Activated CD4-positive, alpha-beta T cell treated with anti-CD3 and anti-CD28 coated beads, Interleukin-2, amount 10 ng/mL, durations not matched to agents 24 days and 14 days (primary cell): ENCODE measurements at places on chromosomes 16 and 17. TPM values are rescaled to one million over a fixed set of nuclear protein-coding genes. Genes with fewer than 3 reads are reported as not detected.

Gene TBC1D3
- not detected in 2 replicates for total RNA-seq

DNA sequence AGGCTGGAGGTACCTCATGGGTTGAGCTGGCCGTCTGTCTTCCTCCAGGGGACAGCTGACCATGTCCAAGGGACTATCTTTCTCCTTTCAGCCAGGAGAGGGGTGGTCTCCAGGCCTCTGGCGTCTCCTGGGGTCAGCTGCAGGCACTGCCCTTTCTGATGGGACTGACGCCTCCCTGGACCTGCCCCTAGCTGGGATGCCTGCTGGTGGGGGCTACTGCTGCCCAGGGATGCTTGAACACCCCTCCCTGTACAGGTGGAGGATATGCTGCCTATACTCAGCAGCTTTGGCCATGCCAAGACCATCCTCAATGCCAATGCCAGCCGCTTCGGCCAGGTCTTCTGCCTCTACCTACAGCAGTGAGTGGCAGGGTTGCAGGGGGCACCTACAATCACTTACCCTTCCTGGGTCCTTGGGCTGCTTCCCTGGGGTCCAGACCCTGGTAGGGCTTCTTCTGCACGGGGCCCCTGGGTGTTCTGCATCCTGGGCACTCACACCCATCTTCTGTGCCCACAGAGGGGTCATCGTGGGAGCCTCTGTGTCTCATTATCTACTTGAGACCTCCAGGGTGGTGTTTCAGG lies 4.2 kb downstream of the MYO15B start:
- H3K27me3 ChIP-seq, result peaks cover 9% of the 10 kb centered on the region
- no peak overlapping the region for H3K27ac ChIP-seq
- H3K36me3 ChIP-seq, result no peaks in the 10 kb centered on the region
- no peak overlapping the region for H3K4me3 ChIP-seq
- H3K4me1 ChIP-seq, result peaks cover 2% of the 10 kb centered on the region

DNA sequence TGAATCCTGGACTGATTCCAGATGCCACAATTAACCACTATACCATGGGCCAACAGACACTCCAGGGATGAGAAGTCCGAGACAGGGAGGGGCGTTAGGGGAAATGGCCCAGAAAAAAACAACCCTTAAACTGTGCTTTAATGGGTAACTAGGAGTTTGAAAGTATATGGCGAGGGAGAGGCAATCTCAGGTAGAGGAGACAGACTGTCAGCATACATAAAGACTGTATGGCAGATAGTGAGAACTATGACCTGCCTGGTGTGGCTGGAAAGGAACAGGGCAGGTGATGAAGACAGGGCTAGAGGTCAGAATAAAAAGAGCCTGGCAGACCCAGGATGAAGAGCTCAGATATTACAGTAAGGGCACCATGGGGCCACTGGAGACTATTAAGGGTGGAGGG lies 8.1 kb downstream of the ZZEF1 start:
- H3K27ac ChIP-seq, result no peak overlapping the region
- peaks cover 19% of the 10 kb centered on the region for H3K36me3 ChIP-seq
- no peaks in the 10 kb centered on the region for H3K27me3 ChIP-seq
- no peak overlapping the region for H3K4me3 ChIP-seq

DNA sequence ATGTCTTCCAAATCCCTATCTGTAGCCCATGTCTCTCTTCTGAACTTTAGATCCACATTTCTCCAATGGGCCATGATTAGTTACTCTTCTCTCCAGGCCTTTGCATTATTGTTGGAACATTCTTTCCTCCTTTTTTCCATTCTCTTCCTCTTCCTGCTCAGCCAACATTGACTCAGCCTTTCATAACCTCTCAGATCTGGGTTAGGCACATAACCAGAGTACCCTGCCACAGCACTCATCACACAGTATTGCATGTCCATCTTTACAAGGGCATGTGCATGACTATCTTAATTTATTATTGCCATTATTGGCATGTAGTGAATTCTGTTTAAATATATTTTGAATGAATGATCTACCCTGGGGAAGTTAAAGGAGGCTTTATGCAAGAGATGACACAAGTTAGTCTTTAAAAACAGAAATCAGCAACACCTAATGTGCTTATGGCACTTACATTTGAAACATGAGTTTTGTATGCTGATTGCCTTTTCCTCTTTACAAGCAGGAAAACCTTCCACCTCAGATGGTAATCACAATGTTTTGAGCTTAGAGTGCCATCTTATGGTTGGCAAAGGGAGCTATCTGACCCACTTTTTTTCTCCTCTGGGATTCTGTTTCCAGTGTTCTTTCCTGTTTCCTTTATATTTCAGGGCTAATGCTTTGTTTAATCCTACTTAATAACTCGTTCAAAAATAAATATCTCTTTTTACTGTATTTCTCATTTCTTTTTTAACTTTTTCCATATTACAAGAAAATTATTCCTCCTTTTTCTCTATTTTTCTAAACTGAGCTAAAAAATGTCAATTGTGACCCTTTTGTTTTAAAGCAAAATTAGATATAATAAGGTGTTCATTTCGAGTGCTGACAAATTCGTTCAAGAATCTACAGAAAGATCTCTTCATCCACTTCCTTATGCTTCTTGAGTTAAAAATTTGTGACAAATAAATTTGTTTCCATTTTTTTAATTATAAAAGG lies 151.0 kb upstream of the RBL2 start:
- no peaks in the 10 kb centered on the region for H3K4me1 ChIP-seq
- no peak for DNase-seq
- no peaks in the 10 kb centered on the region for H3K27me3 ChIP-seq
- no peak overlapping the region for H3K4me3 ChIP-seq
- peaks cover 7% of the 10 kb centered on the region for H3K36me3 ChIP-seq
- H3K27ac ChIP-seq, result no peak overlapping the region

DNA sequence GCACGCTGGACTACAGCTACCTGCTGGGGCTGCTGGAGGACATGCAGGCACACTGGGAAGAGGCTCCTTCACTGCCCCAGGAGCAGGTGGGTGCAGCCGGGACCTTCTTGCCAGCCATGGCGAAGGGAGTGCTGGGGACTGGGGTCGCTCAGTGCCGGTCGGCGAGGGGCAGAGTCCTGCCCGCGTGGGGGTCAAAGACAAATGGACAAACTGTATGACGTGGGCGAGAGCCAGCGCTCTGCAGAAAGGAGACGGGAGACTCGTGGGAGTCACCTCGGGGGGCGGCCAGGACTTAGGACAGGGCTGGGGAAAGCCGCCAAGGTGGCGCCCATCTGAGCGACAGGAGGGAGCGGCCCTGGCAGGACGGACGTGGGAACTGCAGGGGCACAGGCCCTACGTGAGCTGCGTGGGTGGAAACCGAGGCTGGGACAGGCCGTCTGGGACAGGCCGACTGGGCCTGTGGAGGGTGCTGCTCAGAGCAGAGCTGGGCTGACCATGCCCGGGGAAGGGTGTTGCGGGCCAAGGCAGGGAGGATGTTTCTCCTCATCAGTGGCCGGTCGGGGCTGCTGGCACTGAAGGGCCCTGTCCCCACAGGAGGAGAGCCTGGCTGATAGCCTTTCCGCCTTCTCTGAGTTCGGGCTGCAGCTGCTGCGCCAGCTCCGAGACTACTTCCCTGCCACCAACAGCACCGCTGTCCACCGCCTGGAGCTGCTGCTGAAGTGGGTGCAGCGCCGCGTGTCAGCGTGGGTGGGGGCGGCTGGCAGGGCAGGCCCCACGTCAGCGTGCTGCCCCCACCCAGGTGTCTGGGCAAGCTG lies 8.0 kb downstream of the TSR3 start:
- no peaks in the 10 kb centered on the region for H3K27me3 ChIP-seq
- DNase-seq, result no peak
- H3K4me3 ChIP-seq, result peak overlapping the region; percentile 78
- no peak overlapping the region for H3K27ac ChIP-seq

Gene BPTF
- total RNA-seq, result 74.5 and 77.1 TPM in 2 replicates

Gene ARHGAP44
- total RNA-seq, result 0.49 TPM in 1 of 2 replicates, not detected in the other

- no peaks in the 10 kb centered on the region for H3K36me3 ChIP-seq
- DNase-seq, result no peak
- no peak overlapping the region for H3K4me3 ChIP-seq
- no peaks in the 10 kb centered on the region for H3K27me3 ChIP-seq
Observed at GRCh38 chr16:12337871-12338655, 361.5 kb downstream of the SNX29 start.

GRCh38 chr17:29933379-29933778 lies 3.4 kb upstream of the SSH2 start:
- peaks cover 2% of the 10 kb centered on the region for H3K36me3 ChIP-seq
- H3K27me3 ChIP-seq, result no peaks in the 10 kb centered on the region
- no peak overlapping the region for H3K4me3 ChIP-seq
- peak; percentile 44 for DNase-seq

Gene GNAO1
- 2.0 and 2.3 TPM in 2 replicates for total RNA-seq

GRCh38 chr17:56009795-56010651 lies 143.3 kb upstream of the ANKFN1 start:
- H3K27me3 ChIP-seq, result no peaks in the 10 kb centered on the region
- H3K27ac ChIP-seq, result no peak overlapping the region
- peak; percentile 24 for DNase-seq
- H3K4me1 ChIP-seq, result peaks cover 4% of the 10 kb centered on the region

DNA sequence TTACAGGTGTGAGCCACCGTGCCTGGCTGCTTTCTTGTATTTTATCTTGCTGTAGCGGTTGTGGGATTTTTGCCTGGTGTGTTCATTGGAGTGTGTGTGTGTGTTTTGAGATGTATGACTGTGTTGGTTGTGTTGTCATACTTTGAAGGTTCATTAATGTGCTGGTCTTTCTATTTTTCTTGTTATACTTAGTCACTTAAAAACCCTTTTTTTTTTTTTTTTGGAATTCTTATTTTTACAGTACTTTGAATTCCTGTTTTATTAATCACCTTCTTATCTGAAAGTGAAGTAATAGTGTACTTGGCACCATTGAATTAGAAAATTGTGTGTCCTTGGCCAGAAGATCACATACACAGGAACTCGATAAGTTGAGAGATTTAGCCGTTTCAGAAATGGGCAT lies 30.2 kb downstream of the TENT4B start:
- no peak overlapping the region for H3K4me3 ChIP-seq
- H3K4me1 ChIP-seq, result peaks cover 20% of the 10 kb centered on the region
- no peak for DNase-seq
- H3K36me3 ChIP-seq, result peaks cover 5% of the 10 kb centered on the region

DNA sequence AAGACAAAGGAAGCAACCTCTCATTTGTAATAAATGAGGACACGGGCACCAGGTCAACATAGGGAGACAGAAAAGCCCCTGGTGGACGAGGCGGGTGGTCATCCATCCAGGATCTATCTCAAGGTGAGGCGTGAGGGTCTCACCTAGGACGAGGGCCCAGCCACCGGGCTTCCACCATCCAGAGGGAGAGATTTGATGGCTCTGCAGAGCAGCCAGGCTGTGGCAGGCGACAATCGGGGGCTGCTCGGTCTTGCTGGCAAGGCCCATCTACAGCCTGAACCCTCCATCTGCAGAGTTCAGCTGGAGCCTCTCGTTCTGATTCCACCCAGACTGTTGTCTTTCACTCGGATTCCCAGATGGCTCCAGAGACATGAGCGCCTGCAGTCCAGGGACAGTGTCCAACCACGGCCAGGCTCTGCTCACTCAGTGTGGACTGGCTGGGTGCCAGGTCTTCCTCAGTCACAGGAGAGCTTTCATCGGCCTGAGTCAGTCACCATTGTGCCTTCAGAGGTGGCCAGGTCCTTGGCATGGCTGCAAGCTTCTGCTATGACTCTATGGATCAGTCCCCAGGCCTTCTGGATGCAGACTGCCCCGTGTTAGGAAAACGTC lies 5.9 kb downstream of the LITAFD start:
- H3K36me3 ChIP-seq, result peaks cover 36% of the 10 kb centered on the region
- DNase-seq, result no peak
- H3K27me3 ChIP-seq, result peaks cover 2% of the 10 kb centered on the region
- peaks cover 3% of the 10 kb centered on the region for H3K4me1 ChIP-seq
- H3K4me3 ChIP-seq, result no peak overlapping the region
- H3K27ac ChIP-seq, result no peak overlapping the region

GRCh38 chr16:5971106-5971505 lies 873.5 kb upstream of the EEF2KMT start:
- H3K36me3 ChIP-seq, result no peaks in the 10 kb centered on the region
- H3K4me1 ChIP-seq, result no peaks in the 10 kb centered on the region
- H3K27me3 ChIP-seq, result no peaks in the 10 kb centered on the region
- H3K27ac ChIP-seq, result no peak overlapping the region

Gene OTOP3
- not detected in 2 replicates for total RNA-seq

DNA sequence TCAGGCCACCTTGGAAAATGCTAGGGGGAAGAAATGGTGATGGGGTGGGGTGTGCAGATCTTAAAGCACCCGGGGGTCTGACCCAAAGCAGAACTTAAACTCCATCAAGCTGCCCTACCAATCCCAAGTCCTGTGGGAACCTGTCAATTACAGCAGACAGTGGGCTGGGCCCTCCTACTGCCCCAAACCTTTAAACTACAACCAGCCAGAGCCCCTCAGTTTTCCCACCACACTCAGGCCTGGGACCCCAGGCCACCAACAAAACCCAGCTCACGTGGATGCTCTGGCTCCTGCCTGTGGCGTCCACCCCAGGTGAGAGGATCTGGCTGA lies 2.7 kb downstream of the MYO18A start:
- peak overlapping the region; percentile 85 for H3K4me3 ChIP-seq
- H3K27me3 ChIP-seq, result peaks cover 8% of the 10 kb centered on the region
- no peak for DNase-seq
- peaks cover 28% of the 10 kb centered on the region for H3K4me1 ChIP-seq

DNA sequence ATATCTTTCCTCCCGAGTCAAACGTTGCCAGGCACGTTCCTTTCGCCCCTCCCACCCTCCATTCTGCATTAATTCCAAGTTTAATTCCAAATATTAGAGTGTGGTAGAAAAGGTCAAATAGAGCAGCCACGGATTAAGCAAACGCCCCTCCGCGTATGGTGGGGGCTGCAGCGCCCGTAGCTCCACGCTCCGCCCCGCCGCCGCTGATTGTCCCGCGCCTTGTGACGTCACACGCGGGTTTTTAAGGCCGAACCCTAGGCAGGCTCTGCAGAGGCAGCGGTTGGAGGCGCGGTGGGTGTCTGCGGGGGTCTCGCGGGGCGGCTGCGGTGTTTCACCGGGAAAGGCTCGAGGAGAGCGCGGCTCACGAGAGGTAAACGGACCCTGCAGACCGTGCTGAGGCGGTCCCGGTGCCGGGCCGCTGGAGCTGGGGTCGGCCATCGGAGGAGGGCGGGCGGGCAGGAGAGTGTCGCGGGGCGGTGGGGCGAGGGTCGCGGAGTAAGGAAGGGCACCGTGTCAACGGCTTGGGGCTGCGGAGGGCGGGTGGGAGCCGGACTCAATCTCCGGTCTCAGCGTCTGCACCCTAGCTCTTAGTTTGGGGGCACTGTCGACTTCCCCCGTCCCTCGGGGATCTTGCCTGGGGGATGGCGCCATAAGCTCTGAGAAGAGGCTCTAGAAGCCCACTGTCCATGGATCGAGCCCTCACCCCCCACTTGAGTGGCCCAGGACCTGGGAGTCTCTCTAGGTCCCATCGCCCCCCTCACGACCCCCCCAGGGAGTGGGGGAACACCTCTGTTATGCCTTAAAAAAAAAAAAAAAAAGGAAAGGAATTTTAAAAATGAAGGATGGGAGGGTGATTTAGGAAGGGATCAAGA lies at the start of gene ARL4D:
Gene ARL4D (plus strand): TSS at position 270 of the 872 bp plus-strand sequence. CDS start 740 bp downstream, outside the sequence.
- peak within 1 kb of the TSS; percentile 92 for H3K4me3 ChIP-seq
- no peaks in the 10 kb centered on the region for H3K36me3 ChIP-seq
- no peaks in the 10 kb centered on the region for H3K27me3 ChIP-seq
- H3K4me1 ChIP-seq, result peaks cover 39% of the 10 kb centered on the region

- no peak overlapping the region for H3K27ac ChIP-seq
- no peaks in the 10 kb centered on the region for H3K36me3 ChIP-seq
- H3K27me3 ChIP-seq, result peaks cover 23% of the 10 kb centered on the region
- H3K4me1 ChIP-seq, result peaks cover 7% of the 10 kb centered on the region
- no peak for DNase-seq
Observed at GRCh38 chr16:85746460-85747215, 4.3 kb downstream of the C16orf74 start.

GRCh38 chr17:2792366-2793169 lies 3.7 kb upstream of the RAP1GAP2 start:
- H3K36me3 ChIP-seq, result no peaks in the 10 kb centered on the region
- no peak overlapping the region for H3K27ac ChIP-seq
- H3K4me1 ChIP-seq, result peaks cover 60% of the 10 kb centered on the region
- DNase-seq, result peak; percentile 77
- peaks cover 17% of the 10 kb centered on the region for H3K27me3 ChIP-seq
- peak overlapping the region; percentile 39 for H3K4me3 ChIP-seq
